CD8-positive, alpha-beta memory T cell (primary cell): ENCODE measurements at places on chromosomes 11 and 22. TPM values are rescaled to one million over a fixed set of nuclear protein-coding genes. Genes with fewer than 3 reads are reported as not detected.
A peak's percentile ranks its signal among the peaks of the same experiment; 100 is the strongest.

- no peaks in the 10 kb centered on the region for H3K36me3 ChIP-seq
- no peaks in the 10 kb centered on the region for H3K27me3 ChIP-seq
- H3K27ac ChIP-seq, result no peak overlapping the region
- no peaks in the 10 kb centered on the region for H3K4me1 ChIP-seq
- no peak for DNase-seq
These were observed 112.8 kb downstream of the LARGE1 start for GRCh38 chr22:33807470-33807869.

DNA sequence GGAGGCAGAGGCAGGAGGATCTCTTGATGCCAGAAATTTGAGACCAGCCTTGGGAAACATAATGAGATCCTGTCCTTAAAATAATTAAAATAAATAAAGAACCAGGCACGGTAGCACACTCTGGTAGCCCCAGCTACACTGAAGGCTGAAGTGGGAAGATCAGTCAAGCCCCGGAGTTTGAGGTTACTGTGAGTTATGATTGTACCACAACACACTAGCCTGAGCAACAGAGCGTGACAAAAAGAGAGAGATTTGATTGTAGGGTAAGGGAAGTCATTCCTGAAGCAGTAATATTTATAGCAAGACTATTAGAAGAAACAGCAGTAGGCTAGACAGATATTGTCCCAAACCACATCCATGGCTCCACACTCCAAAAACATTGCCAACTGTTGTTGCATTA lies 1408.4 kb upstream of the TENM4 start:
- H3K36me3 ChIP-seq, result no peaks in the 10 kb centered on the region
- H3K27ac ChIP-seq, result no peak overlapping the region
- no peaks in the 10 kb centered on the region for H3K4me1 ChIP-seq
- H3K27me3 ChIP-seq, result no peaks in the 10 kb centered on the region

GRCh38 chr11:75454987-75455386 lies 22.0 kb upstream of the KLHL35 start:
- no peaks in the 10 kb centered on the region for H3K36me3 ChIP-seq
- H3K27me3 ChIP-seq, result no peaks in the 10 kb centered on the region
- DNase-seq, result no peak
- H3K27ac ChIP-seq, result no peak overlapping the region

DNA sequence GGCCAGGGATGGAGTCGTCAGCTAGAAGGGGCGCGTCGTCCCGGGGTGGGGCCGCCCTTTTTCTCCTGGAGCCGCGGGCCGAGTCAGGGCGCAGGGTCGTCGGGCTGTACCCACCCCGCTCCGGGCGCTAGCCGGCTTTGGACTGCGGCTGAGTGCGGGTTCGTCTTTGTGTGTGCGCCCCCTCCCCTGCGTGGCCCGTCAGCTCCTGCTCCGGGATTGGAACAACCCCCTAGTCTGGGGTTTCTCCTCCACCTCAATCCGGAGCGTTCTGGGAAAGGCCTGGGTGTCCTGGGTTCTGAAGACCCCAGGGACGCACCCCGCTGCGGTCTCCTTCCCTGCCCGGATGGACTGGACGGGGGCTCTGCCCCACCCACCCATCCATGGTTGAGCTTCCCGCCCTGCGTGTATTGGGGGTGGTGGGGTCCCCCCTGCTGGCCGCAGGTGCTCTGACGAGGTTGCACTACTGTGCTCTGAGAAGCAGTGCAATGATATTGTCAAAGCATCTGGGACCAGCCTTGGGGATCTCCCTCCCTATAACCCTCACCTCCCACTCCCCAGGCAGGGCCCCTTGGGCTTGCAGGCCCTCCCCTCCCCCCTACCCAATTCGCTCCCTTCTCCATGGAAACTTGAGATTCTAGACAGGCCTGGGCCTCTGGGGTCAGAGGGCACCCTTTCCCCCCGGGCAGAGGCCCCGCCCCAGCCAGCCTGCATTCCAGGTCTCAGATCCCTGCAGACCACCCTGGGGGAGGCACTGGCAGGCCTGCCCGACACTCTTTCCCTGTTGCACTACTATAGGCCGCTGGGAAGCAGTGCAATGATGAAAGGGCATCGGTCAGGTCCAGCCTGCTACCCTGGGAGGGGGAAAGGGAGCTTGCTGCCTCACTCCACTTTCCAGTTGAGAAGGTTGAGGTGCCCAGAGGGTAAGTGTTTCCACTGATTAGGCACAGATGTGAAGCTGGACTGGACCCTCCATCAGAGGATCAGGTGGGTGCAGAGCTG lies 10.7 kb downstream of the SDF2L1 start:
- no peak for DNase-seq
- no peaks in the 10 kb centered on the region for H3K36me3 ChIP-seq
- H3K4me3 ChIP-seq, result peak overlapping the region; percentile 70
- no peaks in the 10 kb centered on the region for H3K27me3 ChIP-seq
- peaks cover 22% of the 10 kb centered on the region for H3K4me1 ChIP-seq

DNA sequence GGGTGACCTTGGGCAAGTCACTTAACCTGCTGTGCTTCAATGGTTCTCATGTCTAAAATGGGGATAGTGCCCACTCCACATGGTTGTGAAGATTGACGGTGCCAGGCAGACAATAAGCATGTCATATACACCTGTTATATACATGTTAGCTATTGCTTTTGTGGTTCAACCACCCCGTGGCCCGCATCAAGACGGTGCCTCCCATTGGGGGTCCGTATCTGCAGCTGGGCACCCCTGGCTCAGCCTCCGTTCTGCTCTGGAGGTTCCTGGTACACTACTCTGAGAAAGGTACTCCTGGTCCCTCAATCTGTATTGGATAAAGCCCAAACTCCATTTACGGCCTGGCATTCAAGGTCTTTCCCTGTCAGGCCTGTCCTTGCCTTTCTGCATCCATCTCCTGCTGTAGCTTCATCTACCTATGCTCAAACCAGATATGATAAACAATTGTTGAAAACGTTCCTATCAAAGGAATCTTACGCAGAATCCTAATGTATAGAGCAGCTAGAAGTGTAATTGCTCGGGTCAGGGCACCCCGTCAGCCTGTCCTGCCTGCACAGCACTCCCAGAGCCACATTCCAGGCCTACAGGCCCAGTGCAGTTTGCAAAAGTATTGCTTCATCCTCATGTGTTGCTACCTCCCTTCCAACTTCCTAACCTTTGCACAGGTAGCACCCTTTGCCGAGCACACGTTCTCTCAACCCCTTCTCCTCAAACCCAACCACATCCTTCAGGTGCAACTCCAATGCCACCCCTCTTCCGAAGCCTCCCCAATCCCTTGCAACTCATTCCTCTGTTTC lies 194.9 kb downstream of the BCR start:
- H3K36me3 ChIP-seq, result no peaks in the 10 kb centered on the region
- no peak for DNase-seq
- H3K27ac ChIP-seq, result no peak overlapping the region
- no peak overlapping the region for H3K4me3 ChIP-seq

DNA sequence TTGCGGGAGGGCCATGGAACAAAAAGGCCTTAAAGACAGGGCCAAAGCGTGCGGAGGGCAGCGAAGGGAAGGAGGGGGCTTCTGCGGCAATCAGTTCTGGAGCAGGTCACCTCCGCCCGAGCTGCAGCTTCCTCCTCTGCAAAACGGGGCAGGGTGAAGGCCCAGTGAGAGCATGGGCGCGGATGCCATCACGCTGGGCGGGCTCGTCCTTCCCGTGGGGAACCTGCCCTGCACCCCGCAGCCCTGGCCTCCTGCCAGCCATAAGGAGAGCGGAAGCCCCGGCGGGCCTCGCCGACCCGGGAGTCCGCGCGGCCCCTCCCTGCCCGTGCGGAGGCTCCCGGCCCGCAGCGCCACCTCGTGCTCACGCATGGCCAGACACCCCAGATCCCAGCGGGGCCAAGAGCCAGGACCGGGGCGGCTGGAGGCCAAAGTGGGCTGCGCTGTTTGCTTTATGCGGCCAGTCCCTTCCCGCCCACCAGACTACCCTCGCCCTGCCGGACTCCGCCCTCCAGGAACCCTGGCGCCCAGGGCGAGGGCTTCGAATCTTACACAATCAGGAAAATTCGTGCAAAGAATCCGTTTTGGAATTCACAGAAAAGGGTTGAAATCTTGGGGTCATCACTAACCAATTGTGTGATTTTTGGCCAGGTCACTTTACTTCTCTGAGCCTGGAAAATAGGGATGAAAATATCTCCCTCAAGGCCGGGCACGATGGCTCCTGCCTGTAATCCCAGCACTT lies 16.1 kb downstream of the TSKU start:
- peak overlapping the region; percentile 51 for H3K4me3 ChIP-seq
- no peak overlapping the region for H3K27ac ChIP-seq
- H3K36me3 ChIP-seq, result no peaks in the 10 kb centered on the region
- DNase-seq, result peak; percentile 73

- no peaks in the 10 kb centered on the region for H3K36me3 ChIP-seq
- DNase-seq, result no peak
- no peak overlapping the region for H3K27ac ChIP-seq
- no peak overlapping the region for H3K4me3 ChIP-seq
- peaks cover 39% of the 10 kb centered on the region for H3K4me1 ChIP-seq
- H3K27me3 ChIP-seq, result no peaks in the 10 kb centered on the region
These were observed 28.5 kb upstream of the SMIM38 start for GRCh38 chr11:69127081-69127850.

GRCh38 chr11:117435326-117435725 lies 107.7 kb downstream of the CEP164 start:
- H3K36me3 ChIP-seq, result no peaks in the 10 kb centered on the region
- no peaks in the 10 kb centered on the region for H3K4me1 ChIP-seq
- H3K27ac ChIP-seq, result no peak overlapping the region
- no peak overlapping the region for H3K4me3 ChIP-seq
- DNase-seq, result no peak

DNA sequence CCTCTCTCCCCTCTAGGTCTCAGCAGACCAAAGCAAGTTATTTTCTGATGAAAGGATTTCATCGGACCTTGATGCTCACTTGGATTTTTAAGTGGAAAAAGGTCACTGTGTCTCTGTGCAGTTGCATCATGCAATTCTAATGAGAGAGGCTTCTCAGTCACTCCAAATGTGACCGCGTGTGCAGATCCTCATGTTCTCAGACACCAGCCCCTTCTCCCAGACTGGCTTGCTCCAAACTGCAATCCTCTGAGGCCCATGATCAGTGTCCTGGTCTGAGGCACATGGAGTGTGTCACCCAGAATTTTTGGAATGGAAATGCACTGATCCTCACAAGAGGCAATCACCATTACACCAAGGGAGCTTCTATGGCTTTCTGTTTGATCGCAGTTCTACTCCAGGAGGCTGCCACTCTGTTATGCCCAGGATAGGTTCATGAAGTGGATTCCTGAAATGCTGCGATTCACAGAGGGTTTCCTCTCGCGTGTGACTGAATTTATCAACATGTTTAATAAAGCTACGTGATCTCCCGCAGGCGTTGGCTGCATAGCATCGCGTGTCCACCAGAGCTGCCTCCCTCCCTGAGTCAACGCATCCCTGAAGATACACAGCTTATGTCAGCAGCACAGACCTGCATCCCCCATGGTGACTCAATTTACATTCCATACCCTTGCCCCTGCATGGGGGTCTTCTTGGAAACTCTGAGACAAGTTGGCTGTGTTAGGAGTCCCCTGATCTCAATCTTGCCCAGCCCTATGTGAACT lies 544.6 kb upstream of the B3GAT1 start:
- H3K4me1 ChIP-seq, result no peaks in the 10 kb centered on the region
- no peak for DNase-seq
- H3K27me3 ChIP-seq, result no peaks in the 10 kb centered on the region
- H3K36me3 ChIP-seq, result no peaks in the 10 kb centered on the region

DNA sequence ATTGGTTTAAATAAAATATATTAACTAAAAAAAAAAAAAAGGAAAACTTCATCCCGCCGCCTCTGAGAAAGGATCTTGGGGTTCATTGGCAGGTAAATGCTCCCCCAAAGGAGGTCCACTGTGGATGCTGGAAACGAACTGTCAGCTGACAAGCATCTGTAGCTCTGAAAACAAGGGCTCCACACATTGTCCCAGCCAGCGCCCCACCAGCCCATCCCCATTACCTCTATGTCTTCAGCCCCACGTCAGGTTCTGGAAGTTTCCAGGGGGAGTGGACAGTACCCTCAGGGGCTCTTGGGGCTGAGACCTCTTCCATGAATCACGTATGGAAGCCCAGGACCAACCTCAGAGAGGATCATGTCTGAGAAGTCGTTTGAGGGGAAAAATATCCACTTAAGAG lies 66.4 kb upstream of the WNT7B start:
- H3K4me3 ChIP-seq, result no peak overlapping the region
- no peak overlapping the region for H3K27ac ChIP-seq
- no peak for DNase-seq

DNA sequence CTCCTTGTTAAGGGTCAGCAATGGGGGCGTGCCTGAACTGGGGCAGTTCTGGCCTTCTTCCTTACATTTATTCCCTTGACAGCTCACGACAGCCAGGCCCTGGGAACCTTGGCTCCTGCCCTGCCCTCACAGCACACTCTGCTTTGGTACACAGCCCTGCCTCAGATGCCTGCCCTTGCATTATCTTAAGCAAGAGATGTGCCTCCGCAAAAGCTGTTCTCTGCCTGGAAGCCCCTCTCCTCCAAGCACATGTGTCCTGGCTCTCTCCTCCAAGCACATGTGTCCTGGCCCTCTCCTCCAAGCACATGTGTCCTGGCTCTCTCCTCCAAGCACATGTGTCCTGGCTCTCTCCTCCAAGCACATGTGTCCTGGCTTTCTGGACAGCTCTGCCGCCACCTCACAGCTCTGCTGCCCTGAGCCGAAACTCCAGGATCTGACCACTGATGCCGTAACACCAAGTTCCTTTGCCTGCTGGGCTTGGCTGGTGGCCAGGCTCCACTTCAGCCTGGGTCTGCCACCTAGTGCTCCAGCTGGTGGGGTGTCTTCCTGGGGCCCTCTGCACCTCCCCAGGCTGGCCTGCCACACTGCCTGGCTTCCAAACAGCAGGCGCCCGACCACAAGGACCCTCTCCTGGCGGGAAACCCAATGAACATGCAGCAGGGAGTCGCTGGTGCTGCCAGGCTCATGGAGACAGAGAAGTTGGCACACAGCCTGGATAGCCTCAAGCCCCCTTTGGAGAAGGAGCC lies 53.0 kb downstream of the SCUBE1 start:
- H3K36me3 ChIP-seq, result no peaks in the 10 kb centered on the region
- no peak overlapping the region for H3K4me3 ChIP-seq
- DNase-seq, result no peak
- H3K27ac ChIP-seq, result no peak overlapping the region

DNA sequence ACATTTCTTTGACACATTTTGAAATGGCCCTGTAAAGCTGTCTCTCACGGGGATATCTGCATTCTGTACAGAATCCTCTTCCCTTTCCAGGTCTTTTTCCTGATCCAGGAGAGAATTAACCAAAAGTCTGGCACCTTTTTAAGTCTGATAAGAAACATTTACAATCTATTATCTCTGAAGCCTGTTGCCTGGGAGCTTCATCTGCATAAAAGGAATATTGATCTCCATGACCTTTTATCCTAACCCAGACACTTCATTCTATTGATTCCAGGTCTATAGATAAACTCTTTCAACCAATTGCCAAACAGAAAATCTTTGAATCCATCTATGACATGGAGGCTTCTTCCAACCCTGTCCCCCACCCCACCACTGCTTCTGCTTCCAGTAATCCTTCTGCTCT lies 33.7 kb upstream of the EI24 start:
- H3K27ac ChIP-seq, result no peak overlapping the region
- no peaks in the 10 kb centered on the region for H3K4me1 ChIP-seq
- no peaks in the 10 kb centered on the region for H3K36me3 ChIP-seq
- DNase-seq, result no peak

GRCh38 chr11:57619331-57619730 lies 21.8 kb downstream of the SERPING1 start:
- no peaks in the 10 kb centered on the region for H3K4me1 ChIP-seq
- no peak for DNase-seq
- H3K27me3 ChIP-seq, result no peaks in the 10 kb centered on the region

- H3K27ac ChIP-seq, result no peak overlapping the region
- no peaks in the 10 kb centered on the region for H3K27me3 ChIP-seq
- H3K36me3 ChIP-seq, result no peaks in the 10 kb centered on the region
- no peak overlapping the region for H3K4me3 ChIP-seq
- DNase-seq, result no peak
These were observed 596.0 kb downstream of the INSC start for GRCh38 chr11:15710580-15711275.

The KDELR3 gene
- 0.33 TPM for total RNA-seq

The IGSF9B gene
- 12.2 TPM for total RNA-seq

The TUBA8 gene
- total RNA-seq, result not detected

The FGF3 gene
- not detected for total RNA-seq
